ENCODE measurements at places on chromosomes 11 and 22.

DNA sequence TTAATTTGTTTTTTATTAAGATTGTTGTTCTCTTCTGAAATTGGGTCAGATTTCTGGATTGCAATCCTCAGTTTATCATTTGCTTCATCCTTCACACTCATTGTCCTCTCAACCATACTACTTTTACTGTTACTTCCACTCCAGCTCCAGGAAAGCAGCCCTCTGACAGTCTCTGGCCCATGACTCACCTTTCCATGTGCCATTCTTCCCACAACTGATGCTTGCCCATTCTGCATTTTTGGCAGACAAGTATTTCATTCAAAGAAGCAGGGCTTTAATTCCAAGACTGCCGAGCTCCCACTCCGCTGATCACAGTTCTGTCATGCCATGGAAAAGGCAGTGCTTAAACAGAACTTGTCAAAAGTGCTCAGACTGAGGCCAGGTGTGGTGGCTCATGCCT lies 139.2 kb downstream of the WNT11 start:
- DNase-seq = no peak

GRCh38 chr11:6357222-6357621 lies 33.1 kb upstream of the SMPD1 start:
- DNase-seq = no peak

- DNase-seq = no peak
These were observed 51.4 kb downstream of the ADAMTS15 start for GRCh38 chr11:130499828-130500227.

GRCh38 chr11:85590848-85591483 lies 36.2 kb downstream of the DLG2 start:
- no peak for DNase-seq

- no peak for DNase-seq
These were observed 2.0 kb upstream of the B3GAT1 start for GRCh38 chr11:134413826-134414731.

DNA sequence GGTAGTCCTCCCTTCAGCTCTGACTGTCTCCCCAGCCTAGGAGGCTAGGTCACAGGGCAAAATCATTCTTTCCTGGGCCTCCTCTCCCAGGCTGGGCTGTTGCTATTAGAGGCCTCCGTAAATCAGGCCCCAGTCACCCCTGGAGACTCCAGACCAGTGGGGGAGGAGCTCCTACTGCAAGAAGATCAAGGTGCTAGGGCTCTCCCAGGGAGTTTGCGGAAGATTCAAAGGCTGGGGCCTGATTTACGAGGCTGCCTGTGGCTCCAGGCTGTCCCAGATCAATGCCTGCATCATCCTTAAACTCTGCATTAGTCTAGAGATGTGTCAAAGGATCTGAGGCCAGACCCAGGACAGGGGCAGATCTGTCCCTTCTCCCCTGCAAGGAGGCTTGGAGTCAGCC lies 346.2 kb downstream of the TENM4 start:
- DNase-seq = no peak

DNA sequence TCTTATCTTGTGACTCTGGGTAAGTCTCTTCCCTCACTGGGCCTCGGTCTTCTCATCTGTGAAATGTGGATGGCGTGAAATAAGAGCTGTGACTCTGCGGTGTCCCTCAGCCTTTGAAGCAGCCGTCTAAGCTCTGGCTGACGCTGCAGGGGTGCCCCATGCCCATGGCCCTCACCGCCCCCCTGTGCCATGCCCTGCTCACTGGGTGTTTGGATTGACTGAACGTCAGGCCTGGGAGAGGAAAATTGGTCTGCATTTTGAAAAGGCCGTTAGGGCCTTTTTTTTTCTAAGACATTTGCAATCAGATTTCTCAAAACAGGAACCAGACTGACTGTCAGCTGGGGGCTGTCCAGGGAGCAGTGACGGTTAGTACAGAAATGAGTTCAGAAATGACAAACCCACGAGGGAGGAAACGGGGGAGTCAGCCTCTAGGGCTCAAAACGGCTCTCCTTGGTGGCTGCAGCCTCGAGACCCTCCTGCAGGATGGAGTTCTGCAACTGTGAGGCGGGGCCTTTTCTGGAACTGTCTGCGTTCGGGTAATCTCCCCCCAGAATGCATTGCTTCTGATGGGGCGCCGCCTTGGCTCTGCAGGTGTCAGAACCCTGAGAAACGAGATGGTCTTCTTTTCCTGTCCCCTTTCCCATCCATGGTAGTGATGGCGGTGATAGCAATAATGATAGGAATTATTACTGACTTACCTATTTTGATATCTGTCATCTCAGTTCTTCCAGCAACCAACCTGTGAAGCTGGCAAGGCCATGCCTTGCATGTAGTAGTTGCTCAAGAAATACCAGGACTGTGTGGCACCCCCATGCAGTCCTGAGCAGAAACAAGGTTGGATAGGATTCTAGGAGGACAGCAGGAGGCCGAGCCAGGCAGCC lies 2.0 kb downstream of the GRK2 start:
- no peak for DNase-seq

GRCh38 chr11:66719111-66719872 lies 9.7 kb downstream of the SPTBN2 start:
- DNase-seq = no peak

- no peak for DNase-seq
These were observed 407.3 kb downstream of the TBC1D22A start for GRCh38 chr22:47169801-47170140.

GRCh38 chr11:74701351-74701750 lies 29.9 kb downstream of the CHRDL2 start:
- no peak for DNase-seq

DNA sequence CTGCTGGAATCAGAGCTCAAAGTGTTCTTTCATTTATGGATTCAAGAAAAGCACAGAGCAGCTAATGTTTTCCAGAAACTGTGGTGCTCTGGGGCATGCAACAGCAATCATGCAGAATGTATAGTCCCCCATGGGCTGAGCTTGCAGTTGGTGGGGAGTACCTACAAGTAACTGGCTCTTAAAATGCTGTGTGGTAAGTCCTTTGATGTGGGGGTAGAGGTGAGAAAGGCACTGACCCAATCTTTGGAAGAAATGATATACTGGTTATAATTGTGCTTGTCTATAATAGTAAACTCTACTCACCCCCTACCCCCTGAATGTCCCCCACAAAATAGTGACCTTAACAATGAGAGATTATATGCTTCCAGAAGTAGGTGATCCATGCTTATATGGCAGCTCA lies 29.1 kb upstream of the CD44 start:
- no peak for DNase-seq

DNA sequence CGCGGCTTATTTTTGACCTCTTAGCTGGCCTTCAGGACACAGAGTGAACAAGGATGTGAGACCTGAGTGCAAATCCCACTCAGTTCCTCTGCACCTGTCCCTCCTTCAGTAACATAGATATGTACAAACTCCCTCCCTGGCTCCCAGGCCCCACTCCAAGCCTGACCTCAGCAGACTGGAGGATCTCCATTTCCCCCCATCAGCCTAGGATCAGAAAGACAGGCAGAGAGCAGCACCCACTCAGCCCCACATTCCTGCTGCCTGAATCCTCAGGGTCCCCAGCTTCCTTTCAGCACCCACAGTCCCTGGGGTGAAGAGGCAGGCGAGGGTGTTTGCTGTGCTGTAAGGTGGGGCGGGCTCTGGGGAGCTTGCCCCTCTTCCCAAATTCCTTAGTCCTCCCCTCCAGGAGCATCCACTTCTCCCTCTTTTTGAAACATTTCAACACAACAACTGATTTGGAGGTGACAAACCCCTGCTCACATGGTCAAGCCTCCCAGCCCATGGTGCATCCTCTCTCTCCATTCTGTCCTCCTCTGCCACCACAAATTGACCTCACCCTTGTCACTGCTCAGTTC lies 151.1 kb downstream of the FEZ1 start:
- no peak for DNase-seq

DNA sequence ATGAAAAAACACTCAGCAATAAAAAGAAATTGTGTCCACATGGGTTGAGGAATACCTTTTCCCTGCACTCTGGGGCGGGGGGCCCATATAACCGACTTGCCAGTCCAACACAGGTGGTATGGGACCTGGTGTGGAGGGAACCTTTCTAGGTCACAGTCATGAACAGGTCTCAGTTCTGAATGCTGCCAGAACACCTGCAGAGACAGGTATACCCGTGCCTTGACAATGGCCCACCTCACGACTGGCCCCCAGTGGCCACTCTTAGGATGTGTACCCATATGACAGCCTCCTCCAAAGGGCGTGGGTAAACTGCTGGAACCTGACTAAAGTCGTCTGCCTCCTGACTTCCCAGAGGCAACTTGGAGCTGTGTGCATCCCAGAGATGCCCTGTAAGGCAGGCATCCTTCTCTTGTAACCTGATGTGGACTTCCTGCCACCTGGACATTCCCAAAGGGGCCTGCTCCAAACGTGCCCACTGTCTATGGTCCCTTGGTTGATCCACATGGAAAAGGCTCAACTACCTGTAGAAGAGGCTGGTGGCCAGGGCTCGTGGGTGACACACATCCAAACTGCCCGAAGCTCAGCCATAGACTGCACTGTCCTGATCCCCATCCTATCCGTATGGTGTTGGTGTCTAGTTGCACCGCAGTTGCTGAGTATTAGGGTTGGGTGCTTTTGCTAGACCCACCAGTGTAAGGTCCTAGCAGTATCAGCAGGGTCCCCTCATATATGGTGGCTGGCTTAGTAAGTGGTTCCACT lies 859.3 kb downstream of the BRD1 start:
- peak; percentile 52 for DNase-seq

DNA sequence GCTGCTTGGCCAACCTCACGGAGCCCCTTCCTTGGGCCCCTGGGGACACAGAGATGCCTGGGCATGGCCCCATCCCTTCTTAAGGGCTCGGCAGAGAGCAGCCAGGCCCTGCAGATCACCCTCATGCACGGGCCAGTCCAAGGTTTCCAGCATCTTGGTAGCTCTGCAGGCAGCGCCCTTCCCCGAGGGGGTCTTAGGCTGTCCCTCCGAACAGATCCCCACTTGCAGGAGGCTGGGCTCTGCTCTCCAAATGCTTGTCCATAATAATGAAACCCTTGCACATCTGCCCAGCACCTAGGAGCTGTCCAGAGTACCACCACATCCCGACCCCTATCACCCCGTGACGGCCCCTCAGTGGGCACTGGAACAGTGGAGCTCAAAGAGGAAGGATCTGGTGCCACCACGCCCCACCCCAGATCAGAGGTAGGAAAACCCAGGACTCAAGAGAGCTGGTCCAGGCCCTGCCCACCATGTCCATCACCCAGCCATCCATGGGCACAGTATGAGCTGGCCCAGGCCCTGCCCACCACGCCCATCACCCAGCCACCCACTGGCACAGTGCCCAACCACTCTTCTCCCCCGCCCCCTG lies 92.5 kb upstream of the PRR5 start:
- no peak for DNase-seq

GRCh38 chr11:46259971-46260560 lies 17.4 kb upstream of the CREB3L1 start:
- peak; percentile 76 for DNase-seq

GRCh38 chr11:16956538-16957153 lies 57.6 kb downstream of the PLEKHA7 start:
- DNase-seq = no peak

DNA sequence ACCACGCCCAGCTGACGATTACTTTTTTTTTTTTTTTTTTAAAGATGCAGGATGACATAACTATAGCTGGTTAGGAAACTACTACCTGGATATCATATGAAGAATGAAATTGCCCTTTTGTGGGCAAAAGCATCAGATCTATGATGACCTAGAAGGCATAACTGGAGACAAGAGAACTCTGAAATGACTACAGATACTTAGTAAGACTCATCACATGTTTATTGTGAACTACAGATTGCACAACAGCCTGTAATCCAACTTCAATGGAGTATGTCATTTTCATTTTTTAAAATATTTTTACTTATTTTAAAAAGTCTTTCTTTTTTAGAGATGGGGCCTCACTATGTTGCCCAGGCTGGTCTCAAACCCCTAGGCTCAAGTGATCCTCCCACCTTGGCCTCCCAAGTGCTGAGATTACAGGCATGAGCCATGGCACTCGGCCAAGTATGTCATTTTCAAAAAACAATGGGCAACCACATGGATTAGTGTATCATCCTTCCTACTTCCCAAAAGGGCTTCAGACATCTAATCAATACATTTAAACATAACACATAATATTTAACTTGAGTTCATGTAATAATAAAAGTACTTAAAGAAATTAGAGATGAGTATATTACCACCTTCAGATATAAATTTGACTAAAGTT lies 3.3 kb downstream of the MTMR2 start:
- DNase-seq = no peak

DNA sequence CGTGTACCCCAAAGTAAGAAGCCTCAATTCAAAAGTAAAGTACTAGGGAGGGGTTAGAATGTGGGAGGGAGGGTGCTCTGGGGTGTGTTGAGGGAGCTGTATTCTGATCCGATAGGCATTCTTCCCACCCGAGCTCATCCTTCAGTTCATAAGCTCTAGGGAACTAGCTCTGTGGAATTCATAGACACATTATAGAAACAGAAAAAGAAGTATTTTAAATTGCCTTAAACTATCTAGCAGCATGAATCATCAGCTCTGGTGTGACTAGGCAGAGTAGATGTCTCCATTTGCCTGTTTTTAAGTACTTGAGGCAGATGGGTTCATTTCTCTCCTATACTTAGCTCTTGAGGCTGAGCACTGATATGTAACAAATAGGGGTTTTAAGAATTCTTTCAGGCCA lies 7.3 kb upstream of the SGSM3 start:
- no peak for DNase-seq
